ENCODE measurements at places on chromosomes 7 and 10.
A peak's percentile ranks its signal among the peaks of the same experiment; 100 is the strongest.

GRCh38 chr7:43140186-43140585, 27.7 kb downstream of the HECW1 start:
- no peak for DNase-seq

GRCh38 chr7:131604841-131605279, 48.4 kb upstream of the PODXL start:
- peak; percentile 91 for DNase-seq

DNA sequence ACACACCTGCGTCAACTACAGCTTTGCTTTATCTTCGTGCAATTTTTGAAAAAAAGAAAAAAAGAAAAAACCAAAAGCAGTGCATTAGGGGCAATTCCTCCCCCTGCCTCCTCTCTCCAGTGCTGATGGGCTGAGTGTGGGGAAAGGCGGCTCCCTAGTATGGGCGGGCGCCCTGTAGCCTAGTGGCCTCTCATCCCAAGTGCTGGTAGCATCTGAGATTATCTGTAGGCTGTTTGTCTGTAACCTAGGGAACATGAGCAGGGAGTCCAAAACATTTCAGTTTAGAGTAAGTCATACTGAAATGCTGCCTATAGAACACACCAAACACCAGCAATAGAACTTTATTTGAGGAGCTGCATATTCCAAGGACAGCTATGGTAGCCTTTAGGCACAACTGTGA, 24.6 kb upstream of the BAMBI start:
- DNase-seq: no peak

- DNase-seq: no peak
Observed at GRCh38 chr10:119702583-119702982, 23.3 kb upstream of the INPP5F start.

DNA sequence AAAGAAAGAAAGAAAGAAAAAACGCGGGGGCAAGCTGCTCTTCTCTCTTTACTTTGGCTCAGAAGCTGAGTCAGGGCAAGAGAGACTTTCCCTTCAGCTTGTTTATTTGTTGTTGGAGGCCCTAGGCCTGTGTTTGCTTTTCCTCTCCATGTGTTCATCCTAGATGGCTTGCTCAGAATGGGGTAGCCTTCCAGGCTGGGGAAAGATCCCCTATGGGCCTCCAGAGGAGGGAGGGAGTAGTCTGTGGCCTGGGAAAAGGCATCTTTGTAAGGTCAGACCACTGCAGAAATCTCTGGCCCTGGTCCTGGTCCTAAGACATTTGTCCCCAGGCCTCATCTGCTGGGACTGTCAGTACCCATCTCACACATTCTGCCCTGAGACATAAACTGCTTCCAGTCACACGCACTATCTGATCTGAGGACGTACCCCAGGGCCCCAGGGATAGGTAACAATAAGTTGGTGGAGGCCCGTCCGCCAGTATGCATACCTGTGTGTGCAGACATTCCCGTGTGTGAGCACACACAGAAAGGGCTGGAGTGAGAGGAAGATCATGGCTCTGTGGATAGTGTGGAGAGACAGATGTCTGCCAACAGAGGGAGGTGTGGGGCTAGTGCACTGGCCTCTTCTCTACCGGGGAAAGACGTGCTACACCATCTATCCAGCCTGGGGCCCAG, 4.9 kb upstream of the SCD start:
- peak; percentile 82 for DNase-seq

GRCh38 chr10:86799188-86799845, 42.9 kb downstream of the BMPR1A start:
- no peak for DNase-seq

DNA sequence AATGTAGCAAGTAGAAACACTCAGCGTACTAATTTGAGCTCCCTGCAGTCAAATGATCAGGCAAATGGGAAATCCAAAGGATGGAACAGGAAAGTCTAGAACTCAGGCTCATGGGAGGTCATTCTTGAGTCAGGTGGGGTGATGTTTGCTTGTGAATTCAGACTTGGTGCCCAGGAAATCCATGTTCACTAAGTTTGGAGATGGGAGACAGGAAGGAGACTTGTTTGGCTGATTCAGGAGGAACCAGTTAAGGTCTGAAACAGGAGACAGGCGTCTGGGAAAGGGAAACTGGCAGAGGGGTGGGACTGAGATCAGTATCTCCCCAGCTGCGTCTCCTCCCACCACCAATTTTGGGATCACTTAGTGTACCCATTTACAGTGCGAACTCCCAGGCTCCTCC, 38.4 kb upstream of the ZNF438 start:
- no peak for DNase-seq

DNA sequence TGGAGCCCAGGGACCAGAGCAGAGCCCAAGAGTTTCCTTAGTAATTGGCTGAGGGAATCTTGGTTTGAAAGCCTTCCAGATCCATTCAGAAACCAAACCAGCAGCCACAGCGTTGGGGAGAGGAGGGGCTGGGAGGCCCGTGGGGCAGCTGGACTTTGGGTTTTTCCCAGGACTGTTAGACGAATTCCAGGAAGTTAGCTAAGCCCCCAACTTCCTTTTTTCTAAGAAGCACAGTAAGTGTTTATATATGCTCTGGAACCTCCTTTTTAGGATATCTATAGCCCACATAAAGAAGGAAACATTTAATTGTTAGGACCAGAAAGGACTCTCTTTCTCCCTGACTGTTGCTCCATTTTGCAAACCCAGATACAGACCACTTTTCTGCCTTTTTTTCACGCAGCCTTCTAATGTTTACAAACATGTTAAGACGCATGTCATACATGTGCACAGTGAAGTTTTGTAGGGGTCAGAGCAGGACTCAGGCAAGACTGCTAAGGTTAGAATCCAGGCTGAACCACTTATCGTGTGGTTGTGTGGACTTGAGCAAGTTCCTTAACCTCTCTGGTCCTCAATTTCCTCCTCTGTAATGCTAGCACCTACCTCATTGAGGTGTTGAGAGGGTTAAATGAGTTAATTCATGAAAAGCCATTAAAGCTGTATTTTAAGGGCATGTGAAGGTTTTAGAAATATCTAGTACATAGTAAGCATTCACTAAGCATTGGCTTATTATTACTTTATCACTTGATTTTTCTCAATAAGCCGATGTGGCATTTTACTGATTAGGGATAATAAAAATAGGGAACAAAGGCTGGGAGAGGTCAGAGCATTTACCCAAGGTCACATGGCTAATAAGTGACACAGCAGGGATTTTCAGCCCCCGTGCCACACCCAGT, 42.4 kb downstream of the TBATA start:
- DNase-seq: peak; percentile 83

- peak; percentile 62 for DNase-seq
Observed at GRCh38 chr7:5429857-5430611, 6.4 kb upstream of the TNRC18 start.

DNA sequence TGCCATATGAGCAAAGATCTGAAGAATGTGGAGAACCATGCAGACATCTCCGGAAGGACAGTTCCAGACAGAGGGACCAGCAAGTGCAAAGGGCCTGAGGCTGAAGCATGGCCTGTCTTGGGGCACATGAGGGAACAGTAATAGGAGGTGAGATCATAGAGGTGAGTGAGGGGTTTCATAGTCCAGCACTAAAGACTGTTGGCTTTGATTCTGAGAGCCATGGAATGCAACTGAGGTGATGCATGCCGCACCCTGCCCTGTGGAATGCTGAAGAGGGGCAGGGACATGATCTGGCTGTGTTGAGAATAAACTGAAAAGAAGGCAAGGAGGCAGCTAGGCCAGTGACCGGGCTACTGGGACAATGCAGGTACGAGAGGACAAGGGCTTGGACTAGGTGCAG, 253.1 kb upstream of the KLF14 start:
- no peak for DNase-seq

DNA sequence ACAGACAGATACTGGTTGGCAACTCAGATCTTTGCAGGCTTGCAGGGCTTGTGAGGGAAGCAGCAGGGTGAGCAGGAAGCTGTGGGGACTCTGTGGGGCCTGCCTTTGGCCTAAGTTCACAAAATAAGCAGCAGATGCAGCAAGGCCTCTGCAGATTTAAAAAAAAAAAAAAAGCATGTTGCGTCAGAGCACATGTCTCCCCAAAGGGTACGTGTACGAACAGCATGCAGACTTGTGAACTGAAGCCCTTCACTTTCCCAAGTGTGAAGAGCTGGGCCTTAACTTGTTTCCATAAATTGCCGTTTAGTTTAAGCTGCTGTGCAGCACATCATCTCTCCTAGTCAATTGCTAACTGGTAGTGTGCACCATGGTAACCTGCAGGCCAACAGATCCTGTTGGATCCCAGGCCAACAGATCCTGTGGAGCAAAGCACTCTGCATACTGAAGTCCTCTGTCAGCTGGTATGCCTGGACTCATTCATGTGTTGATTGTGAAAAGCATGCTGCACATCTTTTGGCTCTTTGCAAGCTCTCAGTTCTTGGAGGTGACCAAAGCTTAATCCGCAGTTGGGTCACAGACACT, 10.8 kb upstream of the XPNPEP1 start:
- DNase-seq: no peak

DNA sequence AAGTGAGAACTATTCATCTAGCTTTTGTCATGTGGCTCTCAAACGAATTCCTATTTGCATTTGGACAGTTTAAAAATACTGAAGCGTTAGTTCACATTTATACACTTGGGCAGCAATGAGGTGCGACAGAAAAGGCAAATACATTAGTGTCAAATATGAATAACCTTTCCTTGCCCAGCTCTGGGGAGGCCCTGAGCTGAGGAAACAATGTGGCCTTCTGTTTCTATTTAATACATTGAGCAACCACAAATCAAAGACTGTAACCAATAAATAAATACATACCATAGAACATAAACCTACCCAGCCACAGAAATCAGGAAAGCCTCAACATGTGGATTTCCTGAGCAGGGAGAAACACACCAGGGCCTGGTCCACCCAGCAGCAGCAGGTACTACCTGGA, 585.2 kb downstream of the PARD3 start:
- DNase-seq: no peak

DNA sequence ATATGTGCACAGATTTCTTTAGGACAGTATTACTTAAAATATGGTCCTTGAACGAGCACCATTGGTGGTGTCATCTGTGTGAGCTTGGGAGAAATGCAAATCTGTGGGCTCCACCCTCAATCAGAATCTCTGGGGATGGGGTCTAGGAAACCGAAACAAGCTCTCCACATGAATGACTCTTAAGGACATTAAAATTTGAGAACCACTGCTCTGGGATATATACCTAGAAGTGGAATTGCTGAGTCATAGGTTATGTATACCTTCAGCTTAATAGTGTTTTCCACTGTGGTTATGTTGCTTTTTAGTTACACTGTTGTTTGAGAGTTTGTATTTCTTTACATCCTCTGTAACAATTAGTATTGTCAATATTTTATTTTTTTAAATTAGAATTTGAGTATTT, 24.0 kb downstream of the ZNRF2 start:
- DNase-seq: no peak

DNA sequence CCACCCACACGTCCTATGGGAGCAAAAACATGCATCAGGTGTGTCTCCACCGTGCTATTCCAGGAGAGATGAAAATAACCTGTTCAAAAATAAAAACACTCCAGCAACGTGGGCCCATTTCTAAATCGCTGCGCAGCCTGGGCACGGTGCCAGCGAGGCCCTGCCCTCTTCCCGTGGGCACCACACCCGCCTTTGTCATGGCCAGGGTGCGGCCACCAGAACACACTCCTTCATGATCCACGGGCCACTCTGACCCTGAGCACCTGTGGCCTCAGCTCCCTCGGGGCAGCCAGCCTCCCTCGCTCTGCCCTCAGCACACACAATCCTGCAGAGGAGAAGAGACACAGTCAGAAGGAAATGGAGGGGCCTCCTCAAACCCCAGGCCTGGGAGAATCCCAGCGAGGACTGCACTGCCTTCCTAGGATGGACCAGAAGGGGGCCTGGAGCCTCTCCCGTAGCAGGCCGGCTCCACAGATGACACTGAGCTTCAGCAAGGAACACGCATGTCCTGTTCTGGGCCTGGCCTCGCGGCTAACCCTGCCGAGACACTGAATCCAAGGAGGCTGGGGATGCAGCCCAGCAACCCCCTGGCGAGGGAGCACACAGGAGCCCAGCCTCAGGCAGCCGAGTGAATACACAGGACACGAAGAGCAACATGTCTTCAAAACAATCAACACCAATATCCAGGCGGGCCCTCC, 169.0 kb downstream of the MAD1L1 start:
- peak; percentile 85 for DNase-seq

DNA sequence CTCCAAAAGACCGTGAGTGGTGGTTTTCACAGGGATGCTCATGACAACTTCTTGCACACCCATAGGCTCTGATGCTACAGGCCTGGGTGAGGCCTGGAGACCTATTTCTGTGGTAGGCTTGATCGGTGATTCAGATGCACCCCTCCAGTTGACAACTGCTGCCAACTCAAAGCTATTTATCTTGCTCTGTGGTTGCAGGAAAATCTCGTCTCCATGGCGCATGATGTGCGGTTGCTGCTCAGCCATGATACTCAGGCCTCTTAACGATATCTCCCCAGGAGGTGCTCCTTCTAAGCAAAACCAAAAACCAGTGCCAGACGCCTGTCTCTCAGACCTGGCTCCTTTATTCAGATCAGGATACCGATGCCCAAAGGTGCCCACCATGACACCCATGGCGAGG, 31.4 kb downstream of the C10orf90 start:
- DNase-seq: no peak

DNA sequence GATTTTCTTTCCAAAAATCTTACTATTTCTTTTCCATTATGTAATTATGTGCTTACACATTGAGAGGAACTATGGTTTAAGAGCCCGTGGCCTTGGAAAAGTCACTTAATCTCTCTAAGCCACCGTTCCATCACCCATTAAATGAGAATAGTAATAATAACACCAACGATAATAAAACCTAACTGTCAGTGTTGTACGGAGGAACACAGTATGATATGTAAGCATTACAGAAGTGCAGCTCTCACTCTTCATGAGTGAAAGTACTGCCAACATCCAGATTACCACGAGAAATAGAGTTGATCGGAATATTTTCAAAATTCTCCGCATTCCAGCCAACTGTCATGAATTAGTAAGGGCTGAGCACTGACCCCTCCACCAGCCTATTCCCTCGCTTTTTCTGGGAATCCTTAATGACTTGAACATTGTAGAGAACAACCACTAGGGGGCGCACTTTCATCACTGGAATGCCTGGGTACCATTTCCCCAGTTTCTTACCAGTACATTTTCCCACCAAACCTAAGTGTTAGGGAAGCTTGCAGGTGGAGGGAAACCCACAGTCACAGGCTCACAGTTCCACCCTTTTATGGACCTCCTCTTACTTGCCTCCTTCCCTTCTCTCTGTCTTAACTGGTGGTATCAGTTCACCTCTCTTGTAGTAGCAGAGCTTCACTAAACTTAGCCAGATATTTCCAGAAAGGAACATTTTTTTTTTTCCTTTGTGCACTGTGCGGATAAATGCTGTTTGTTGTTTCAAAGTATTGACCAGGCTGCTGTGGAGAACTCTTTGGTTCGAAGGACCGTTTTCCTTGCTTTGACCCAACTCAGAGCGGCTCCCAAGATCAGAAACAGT, 27.8 kb downstream of the NKX2-3 start:
- DNase-seq: peak; percentile 66

DNA sequence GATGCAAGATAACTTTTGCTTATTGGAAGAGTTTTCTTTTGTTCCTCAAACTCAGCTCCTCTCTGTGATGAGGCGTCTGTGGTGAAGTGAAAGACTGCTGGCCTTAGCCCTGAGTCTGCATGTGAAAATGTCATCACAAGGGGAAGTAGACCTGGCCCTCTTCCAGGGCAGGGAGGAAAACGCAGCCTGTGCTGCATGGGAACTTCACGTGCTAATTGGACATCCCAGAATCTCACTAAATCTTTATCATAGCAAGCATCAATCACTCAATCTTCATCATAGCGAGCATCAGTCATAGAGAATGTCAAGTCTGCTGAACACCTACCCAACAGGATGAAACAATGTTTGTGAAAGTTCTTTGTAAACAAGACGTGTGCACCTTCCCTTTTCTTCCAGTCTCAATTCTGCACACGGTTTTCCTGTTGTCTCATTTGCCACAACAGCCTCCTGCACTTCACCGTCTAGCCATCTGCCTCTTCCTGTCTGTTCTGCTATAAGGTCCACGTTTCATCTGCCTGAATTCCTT, 314.6 kb downstream of the FRMD4A start:
- DNase-seq: peak; percentile 24

All from AG08395 (cell line).